ENCODE measurements at places on chromosomes 3 and 15. TPM values are rescaled to one million over a fixed set of nuclear protein-coding genes. Genes with fewer than 3 reads are reported as not detected.
A peak's percentile ranks its signal among the peaks of the same experiment; 100 is the strongest.

DNA sequence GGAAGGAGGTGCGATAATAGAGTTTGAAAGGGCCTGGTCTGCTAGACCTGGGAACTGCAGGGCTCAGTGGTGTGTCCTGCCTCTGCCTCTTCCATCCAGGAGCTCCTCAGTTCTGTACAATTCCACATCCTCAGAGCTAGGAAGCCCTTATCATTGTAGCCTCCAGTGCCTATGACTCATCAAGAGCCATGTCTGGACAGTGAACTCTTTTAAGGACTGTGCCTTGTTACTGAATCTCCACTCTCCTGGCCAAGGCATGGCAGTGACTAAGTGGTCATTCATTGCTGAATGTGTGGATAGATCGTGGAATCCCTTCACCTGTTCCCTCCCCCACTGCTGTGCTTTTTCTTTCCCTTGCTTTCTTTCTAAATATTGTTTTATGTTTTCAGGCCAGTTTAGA is 2.9 kb downstream of the TIMP4 start:
- DNase-seq: no peak

GRCh38 chr3:187368251-187369088 is at the start of gene RTP4:
RTP4 (plus strand) TSS chr3:187368385; CDS start chr3:187368442, 57 bp downstream.
- DNase-seq: no peak

- DNase-seq: no peak
These were observed 1.7 kb upstream of the C3orf33 start for GRCh38 chr3:155807823-155808222.

DNA sequence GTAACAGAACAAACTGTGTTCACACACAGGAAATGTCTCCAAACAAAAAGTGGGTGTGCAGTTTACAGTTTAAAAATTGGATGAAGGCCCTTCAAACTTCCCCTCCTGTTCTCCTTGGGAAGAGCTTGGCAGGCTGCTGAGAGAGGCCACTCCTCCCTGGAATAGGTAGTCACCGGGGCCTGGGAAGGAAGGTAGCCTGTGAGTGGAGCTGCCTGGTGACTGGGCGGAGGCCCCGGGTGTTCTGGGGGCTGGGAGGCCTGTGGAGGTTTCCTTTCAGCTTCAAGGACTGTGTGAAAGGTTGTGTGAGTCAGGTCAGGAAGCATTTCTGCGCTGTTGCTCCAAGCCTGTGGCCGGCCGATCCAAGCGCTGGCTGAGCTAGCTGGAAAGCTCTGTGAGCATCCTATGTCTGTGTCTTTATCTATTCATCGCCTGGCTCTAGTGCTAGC is 14.1 kb downstream of the SLCO3A1 start:
- peak; percentile 57 for DNase-seq

DNA sequence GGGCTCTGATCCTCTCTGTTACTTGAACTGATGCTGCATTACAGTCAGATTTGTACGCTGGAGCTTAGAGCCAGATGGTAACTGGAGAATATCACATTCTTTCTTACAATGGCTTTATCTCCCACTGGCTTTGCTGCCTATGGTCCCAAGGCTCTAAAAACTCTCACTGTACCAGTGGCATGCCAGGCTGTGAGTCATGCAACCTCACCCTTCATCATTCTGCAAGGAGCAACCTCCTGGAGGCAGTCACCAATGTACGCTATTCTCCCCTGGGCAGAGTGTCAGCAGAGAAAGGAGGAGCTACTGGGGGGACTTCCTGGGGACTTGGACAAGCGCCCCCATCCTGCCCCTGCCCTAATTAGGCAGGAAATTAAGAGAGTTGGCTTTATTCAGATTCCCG is 97.9 kb upstream of the EIF1B start:
- DNase-seq: no peak

DNA sequence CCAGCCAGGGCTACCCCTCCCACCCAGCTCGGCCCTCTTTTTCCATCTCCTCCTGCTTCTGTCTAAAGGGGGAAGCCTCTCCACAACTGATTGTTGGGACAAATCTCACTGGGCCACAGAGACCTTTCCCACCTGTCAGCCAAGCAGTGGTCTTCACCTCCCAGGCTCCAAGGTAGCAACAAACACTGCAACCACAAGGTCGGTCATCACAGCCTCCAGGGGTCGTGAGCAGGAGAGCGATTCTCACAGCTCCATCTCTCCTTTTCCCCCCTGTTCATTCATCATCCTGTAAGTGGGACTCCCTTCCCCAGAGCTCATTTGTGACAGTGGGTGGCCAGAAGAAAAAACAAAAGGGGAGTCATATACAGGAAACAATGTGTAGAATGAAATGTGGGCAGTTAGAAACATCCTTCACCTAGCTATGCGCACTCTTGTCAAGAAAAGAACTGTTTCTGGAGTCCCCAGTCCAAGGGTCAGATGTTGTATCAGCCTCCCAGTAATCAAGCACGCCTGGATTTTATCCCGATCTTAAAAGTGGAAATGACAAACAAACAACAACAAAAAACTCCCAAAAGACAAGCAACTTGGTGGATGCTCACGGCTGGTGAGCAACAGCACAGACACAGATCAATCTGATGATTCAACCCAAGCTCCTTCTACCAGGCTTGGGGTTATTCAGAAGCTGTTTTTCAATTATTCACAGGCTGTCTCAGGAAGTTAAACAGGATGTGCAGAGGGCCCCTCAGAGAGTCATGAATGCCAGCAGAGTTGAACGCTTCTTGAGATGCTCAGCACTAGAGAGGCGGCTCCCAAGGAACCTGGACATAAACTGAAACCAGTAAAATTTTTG is 22.4 kb downstream of the LYZL4 start:
- no peak for DNase-seq

GRCh38 chr15:66698318-66698961 is 3.6 kb upstream of the SMAD6 start:
- DNase-seq: no peak

GRCh38 chr15:95734422-95735316 is 595.8 kb upstream of the NR2F2 start:
- no peak for DNase-seq

DNA sequence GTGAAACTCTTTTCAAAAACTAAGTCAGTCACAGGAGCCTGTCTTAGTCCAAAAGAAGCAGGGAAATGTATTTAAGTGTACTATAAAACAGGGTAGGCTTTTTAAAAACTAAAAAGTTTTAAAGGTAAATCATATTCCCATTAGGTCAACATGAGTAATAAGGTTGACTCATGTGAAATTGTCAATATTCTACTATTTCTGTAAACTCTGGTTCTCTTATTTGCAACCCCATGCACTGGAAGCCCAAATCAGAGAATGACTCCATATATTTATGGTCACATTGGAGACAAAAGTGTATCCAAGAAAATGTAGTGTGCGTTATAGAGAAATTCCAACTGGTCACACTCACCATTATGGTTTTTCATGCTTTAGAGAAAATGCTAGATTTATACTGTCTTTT is 600.3 kb upstream of the TGFBR2 start:
- no peak for DNase-seq

- DNase-seq: no peak
These were observed 1260.4 kb upstream of the ALCAM start for GRCh38 chr3:104106276-104106675.

DNA sequence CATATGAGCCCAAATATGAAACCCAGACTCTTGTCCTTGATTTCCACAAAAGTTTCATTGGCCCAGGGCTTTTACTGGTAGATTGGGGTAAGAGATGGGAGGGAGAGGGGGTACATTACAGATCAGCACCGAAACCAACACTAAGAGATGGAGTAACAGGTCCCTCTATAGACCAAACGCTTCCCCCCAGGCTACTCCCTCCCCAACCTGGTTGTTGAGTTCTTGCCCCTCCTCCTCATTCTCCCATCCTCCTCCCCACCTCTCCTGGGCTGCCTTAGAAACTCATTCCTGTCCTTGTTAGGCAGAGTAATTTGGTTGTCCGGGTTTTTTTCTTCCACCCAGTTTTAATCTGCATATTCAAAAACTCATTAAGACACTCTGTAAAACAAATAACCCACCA is 74.1 kb downstream of the MESD start:
- no peak for DNase-seq

- DNase-seq: no peak
These were observed 456.5 kb downstream of the IL5RA start for GRCh38 chr3:2653706-2654105.

DNA sequence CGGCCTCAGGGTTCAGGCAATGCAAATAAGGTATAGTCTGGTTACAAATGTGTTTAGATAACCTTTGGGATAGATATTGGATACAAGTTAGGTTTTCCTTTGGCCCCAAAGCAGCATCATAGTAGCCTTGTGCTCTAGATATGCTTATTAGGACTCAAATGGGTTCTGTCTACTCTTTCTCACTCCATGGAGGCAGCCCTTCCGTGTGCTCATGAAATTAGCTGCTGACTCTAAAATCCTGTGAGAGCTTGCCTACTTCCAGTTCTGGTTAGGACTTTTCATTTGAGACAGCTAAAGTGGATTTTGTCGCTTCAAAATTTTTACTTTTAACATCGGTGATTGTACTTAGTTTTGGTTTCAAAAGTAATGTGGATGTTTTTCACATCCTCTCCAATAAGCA is 1.6 kb downstream of the CDV3 start:
- DNase-seq: no peak

Gene TRANK1
- polyA plus RNA-seq: 26.1 TPM

Gene SCG5
- 44.4 TPM for polyA plus RNA-seq

Gene ALDH1A3
- polyA plus RNA-seq: 19.5 TPM

Gene SPSB4
- not detected for polyA plus RNA-seq

Gene ADGRG7
- not detected for polyA plus RNA-seq

Gene EXD1
- polyA plus RNA-seq: not detected

Gene SEMA3B
- 22.0 TPM for polyA plus RNA-seq

Gene GOLGA6B
- polyA plus RNA-seq: not detected

Gene MESP1
- 0.30 TPM for polyA plus RNA-seq

Gene HIGD2B
- polyA plus RNA-seq: not detected

Gene ILDR1
- polyA plus RNA-seq: not detected
